ENCODE measurements at places on chromosomes 16 and 17.

- no peak for DNase-seq
Measured at GRCh38 chr17:17706140-17707060, 25.1 kb downstream of the RAI1 start.

DNA sequence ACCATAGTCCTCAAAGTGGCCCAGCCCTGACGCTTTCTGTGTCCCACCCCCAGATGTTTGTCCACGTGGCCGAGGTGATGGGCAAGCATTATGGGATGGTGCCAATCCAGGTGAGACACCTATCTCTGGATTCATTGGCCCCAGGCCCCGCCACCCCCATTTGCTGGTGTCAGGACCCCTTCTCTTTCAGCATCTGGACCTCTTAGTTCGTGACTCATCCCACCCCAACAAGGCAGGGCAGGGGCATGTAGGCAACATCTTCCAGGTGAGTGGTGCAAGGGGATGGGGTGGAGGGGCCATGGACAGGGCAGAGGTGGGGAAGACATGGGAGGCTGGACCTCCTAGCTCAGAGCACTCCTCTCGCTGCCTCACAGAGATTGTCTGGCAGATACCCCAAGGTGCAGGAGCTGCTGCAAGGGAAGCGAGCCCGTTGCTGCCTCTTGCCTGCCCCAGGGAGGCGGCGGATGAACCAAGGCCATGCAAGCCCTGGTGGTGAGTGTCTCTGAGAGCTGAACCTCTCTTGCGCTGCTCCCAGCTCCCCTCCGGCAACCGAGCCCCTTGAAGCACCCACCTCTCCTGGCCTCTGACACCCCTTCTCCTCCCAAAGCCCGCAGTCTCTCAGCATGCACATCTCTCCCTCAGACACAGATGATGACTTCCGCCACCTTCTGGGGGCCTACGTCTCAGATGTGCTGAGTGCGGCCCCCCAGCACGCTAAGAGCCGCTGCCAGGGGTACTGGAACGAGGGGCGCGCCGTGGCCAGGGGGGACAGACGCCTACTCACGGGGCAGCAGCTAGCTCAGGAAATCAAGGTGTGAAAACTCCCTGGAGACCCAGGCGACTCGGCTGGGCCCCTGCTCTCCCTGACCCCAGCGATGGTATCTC lies 3.6 kb downstream of the RNF112 start:
- no peak for DNase-seq

- DNase-seq, result no peak
Measured at GRCh38 chr16:82040296-82040695, 5.2 kb downstream of the HSD17B2 start.

GRCh38 chr16:26963109-26963508 lies 103.6 kb upstream of the C16orf82 start:
- no peak for DNase-seq

- no peak for DNase-seq
Measured at GRCh38 chr16:84119368-84119767, 2.6 kb upstream of the MBTPS1 start.

DNA sequence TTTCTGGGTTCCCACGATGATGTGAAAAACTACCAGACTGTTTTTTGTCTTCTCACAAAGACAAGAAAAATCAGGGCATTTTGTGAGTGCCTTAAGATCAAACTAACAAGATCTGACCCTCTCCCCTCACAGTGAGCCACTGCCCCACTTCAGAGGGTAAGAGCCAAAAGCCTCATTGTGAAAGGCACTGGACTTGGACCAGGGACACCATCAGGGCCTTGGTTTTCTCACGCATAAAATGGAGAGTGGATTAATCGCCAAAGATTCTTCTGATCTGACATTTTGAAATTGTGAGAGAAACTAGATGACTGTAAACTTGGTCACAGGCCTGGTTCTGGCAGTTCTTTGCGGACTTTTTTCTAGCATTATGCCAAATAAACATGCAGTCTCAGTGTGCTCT lies 21.0 kb upstream of the ENDOV start:
- DNase-seq, result no peak

DNA sequence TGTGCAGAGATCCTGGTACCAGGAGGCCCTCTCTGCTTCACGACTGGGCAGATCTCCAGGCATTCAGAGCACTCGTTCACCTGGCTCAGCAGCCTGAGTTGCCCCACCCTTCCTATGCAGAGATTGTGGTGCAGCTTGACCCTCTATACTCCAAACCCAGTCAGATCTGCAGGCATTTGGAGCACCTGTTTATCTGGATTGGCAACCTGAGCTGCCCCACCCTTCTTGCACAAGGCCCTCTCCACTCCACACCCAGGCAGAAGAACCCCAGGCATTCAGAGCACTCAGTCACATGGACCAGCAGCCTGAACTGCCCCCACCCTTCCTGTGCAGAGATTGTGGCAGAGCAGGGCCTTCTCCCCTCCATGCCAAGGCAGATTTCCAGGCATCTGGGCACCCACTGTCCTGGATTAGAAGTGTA lies 88.4 kb upstream of the CDH5 start:
- no peak for DNase-seq

DNA sequence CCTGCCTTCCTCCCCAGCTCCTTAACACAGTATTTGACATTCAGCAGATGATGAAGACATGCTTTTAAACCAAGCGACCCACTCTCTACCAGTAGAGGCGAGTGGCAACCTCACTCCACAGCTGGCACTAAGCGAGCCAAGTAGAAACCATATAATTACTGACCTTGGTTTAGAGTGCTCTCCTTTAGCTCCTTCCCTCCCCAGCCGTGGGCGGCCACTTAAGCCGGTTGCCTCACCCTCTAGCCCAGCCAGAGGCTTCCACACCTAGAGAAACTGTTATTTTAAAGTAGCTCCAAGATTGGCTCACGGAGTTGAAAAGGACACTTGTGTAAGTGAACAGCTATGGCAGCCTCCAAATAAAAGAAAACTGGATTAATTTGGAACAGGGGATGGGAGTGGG lies 109.1 kb upstream of the CRHR1 start:
- DNase-seq, result no peak

- DNase-seq, result no peak
Measured at GRCh38 chr17:16880121-16880842, 91.6 kb downstream of the TNFRSF13B start.

- no peak for DNase-seq
Measured at GRCh38 chr16:47079860-47080259, 63.9 kb downstream of the NETO2 start.

GRCh38 chr17:14101976-14102375 lies 32.7 kb downstream of the COX10 start:
- DNase-seq, result no peak

DNA sequence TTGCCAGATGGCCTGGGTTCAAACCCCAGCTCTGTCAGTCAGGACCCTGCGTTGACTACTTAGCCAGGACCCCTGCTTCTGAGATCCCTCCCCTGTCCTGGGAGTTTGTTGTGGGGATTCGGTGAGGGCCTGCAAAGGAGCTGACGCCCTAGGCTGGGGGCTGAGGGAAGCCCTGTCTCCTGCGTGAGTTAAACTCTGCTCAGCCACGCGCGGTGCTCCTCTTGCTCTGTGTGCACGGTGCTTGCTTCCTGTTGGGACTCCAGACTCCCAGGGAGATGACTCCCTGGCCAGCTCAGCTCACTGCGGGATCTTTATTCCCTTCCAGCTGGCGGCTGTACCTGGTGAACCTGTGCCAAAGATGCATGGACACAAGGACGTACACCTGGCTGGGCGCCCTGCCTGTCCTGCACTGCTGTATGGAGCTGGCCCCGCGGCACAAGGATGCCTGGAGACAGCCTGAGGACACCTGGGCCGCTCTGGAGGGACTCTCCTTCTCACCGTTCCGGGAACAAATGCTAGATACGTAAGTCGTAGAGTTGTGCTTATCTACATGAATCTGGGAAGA lies 37.4 kb downstream of the RNF213 start:
- DNase-seq, result no peak

- no peak for DNase-seq
Measured at GRCh38 chr16:912684-913613, 57.8 kb downstream of the LMF1 start.

DNA sequence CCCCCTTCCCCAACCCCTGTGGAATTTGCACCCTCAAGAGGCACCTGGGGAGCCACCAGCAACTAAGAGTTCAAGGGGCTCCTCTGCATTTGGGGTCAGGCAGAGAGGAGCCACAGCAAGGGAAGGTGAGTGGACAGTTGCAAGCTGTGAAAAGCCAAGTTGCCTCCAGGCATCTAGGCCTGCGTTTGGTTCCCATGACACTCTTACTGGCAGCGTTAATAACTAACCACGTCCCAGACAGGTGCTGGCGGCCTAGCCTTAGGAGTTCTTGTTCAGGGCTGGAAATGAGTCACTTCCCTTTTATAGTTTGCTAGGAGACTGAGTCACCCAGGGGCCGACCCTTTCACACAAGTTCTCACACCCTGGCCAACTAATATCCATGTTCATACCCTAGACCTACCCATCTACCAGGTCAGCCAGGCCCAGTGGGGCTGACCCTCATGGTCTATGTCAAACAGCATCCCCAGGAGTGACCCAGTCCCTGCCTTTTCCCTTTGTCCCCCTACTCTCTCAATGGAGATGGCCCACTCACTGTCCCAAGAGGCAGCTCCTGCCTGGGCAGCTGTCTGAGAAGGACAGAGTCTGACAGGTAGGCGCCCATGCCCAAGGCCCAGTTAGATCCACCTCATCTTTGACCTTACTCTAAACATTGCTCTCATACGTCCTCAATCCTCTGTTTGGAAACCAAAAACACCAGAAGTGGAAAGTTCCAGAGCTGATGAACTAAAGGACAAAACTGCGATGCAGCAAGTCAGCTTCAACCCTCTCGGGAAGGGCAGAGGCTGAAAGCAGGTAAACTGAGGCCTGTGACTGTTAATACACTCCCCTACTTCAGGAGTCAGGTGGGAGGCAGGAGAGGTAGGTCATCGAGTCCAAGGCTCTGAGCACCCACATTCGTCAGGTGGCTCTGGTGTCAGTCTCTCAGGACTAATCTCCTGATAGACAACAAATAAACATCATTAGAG lies 300.6 kb downstream of the SOX9 start:
- DNase-seq, result peak; percentile 97

DNA sequence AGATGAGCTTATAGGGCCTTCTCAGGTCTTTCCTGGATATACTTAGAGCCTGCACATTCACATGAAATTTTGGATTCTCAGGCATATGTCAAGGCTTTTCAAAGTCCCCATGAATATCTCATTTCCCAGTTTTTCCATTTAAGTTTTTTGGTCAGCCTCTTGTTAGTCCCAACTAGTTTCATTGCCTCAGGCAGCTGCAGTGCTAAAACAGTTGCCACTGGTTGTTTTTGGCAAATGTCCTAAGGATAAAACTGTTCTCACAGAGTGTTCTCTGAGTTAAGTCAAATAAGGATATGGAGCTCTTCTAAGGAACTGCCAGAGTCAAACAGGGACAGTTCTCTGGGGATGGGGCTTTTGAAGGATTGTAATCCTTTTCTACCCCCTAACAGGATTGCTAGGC lies 39.9 kb upstream of the ABCC11 start:
- DNase-seq, result no peak

GRCh38 chr17:6075050-6075449 lies 4.9 kb downstream of the WSCD1 start:
- no peak for DNase-seq

GRCh38 chr16:77402672-77403071 lies 32.2 kb downstream of the ADAMTS18 start:
- DNase-seq, result no peak

DNA sequence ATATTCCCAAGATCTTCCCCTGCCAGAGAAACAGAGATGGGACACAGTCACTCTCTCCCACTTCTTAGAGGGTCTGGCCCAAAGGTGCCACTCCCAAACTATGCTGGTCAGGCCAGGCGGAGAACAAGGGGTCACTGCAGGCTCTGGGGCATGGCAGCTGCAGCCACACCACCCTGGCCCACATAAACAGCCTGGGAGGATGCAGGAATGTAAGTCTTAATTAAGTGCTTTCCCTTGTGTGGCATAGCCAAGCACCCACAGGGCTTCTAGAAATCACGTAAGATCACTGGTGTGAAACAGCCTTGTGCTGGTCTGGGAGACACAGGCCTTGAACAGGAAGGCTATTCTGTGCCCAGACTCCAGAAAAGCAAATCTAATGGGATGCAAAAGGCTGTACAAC lies 31.5 kb downstream of the ABCC12 start:
- no peak for DNase-seq

DNA sequence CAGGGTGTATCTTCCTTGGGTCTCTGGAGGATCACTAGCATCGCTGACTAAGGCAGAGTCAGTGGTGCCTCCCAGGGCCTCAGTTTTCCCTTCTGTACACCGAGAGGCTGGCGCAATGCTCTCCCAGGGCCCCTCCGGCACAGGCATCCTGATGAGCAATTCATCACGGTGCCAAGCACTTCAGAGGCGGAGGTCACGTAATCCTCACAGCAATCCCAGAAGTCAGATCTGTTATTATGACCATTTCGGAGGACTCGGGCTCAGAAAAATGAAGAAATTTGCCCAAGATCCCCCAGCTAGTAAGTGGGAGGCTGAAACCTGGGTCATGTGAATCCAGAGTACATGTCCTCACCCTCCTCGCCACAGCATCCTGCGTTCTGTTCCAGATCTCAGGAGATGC lies 46.5 kb downstream of the AIPL1 start:
- no peak for DNase-seq

DNA sequence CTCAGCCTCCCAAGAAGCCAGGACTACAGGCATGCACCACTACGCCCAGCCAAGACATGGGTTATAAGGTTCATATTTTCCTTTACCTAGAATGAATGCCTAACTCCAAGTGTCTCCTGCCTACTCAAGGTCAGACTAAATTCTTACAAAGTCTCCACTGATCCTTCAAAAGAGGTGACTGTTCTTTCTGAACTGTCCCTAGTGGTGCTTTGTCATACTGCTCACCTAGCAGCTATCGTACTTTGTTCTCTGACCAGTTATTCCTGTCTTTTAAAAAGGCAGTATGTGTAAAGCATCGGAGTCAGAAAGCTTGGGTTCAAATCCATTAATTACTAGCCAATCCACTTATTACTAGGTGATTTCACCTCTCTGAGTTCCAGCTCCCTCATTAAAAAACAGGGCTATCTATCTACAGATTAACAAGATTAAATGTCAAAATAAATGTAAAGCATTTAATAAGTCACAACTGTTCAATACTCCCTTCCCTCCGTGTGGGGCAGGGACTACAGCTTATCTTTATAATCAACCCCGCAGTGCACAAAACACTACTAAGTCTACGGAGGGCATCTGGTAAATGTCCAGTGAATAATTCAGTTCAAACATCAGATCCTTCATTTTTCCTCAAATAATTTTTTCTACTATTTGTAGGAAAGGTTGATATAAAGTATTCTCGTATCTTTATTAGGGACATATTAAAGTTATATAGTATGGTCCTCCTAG lies 20.0 kb upstream of the ITGA2B start:
- DNase-seq, result no peak

DNA sequence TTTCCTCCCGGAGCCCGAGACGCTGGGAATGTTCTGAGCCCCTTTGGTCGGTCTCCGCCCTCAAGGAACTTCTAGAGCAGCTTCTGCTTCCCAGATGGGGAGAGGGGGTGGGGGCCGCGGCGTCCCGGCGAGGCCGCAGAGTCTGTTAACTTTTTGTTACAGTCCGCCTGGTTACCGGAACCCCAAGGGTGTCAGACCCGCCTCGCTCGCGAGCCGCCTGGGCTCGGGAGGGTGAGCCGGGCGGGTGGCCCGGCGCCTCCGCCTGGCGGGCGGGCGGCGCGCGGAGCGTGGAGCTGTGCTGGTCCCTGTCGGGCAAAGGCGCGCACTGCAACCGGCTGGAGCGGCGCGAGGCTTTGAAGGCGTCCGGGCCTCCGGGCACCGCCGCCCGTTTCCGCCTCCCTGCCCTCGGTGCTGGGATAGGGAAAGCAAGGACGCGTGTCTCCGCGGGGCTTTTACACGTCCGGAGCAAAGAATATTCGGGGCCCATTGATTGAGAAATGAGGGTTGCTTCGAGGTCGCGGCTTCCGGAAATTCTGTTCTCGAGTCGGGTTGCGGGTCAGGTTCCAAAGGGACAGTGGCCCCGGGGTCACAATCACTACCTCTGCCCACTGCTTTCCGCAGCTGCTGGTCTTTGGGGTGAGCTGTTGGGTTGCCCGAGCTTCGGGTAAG lies 1.7 kb downstream of the HS3ST3B1 start:
- DNase-seq, result no peak
